ENCODE measurements at places on chromosomes 5 and 9. TPM values are rescaled to one million over a fixed set of nuclear protein-coding genes. Genes with fewer than 3 reads are reported as not detected.

DNA sequence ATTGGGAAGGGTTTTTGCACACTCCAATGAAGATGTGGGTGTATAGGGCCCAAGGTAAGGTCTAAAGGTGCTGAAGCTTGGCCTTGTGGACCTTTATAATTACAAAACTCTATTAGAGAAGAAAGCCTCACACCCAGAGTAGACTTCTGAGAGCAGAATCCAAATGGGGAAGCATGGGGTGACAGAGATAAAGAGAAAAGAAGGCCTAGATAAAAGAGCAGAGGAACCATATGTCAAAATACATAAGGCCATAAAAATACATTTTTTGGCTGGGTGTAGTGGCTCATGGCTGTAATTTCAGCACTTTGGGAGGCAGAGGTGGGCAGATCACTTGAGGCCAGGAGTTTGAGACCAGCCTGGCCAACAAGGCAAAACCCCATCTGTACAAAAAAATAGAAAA, 27.4 kb upstream of the TCERG1 start:
- DNase-seq, result no peak

- no peak for DNase-seq
These were observed 140.1 kb downstream of the GRIA1 start for GRCh38 chr5:153630546-153630945.

Gene REEP2
- polyA plus RNA-seq, result 38.6 TPM

DNA sequence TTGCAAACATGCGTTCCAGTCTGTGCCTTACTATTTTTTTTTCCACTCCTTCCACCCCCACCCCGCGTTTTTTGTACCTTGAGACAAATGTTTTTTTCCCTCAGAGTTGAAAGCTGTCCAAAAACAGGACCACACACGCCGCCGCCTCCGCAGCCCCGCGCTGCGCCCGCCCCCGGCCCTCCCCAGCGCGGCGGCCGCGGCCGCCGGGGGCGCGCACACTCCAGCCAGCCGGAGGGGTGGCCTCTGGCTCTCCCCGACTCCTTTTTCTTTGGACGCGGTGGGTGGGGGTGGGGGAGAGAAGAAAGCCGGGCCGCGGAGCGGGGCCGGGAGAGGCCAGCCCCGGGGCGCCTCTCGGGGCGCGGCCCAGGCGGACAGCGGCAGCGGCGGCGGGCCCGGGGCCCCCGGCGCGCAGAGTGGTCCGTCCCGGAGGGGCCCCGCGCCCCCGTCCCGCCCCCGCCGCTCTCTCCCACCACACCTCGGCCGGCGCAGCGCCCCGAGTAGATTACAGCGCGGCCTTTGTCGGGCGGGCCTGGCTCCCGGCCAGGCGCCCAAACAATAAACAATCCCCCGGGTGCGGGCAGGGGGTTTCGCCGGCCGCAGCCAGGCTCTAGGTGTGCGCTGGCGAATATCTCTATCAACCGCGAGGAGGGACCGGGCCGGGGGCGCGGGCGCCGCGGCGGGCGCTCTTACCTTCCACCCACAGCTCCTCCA, 10.9 kb downstream of the PTCH1 start:
- peak; percentile 82 for DNase-seq

DNA sequence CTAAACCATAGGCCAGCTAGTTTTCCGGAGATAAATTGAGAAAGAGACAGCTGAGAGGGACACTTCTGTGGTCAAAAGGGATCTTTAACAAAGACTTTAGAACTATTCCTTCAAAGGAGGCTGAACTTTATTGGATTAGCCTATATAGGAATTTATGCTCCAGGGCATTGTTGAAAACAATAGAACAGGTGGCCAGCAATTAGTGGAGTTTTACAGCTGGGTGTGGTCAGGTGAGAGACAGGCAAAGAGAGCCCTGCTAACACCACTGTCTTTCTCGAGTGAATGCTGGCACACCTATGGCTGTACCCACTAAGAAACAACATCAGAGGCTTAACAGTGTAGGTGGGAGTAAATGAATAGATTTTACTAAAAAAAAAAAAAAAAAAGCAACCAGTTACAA, 16.7 kb upstream of the TLR4 start:
- peak; percentile 33 for DNase-seq
